ENCODE measurements at places on chromosomes 5 and 9. TPM values are rescaled to one million over a fixed set of nuclear protein-coding genes. Genes with fewer than 3 reads are reported as not detected.

The EDIL3 gene
- total RNA-seq = 60.1 TPM

The CCNJL gene
- 4.4 TPM for total RNA-seq

The KIF24 gene
- total RNA-seq = 2.5 TPM

The ZNF622 gene
- 35.0 TPM for total RNA-seq

The ARID3C gene
- total RNA-seq = not detected

The ENTPD8 gene
- total RNA-seq = not detected

The TTC16 gene
- not detected for total RNA-seq

Measured in epithelial cell of alveolus of lung (primary cell).